ENCODE measurements at places on chromosomes 1 and 21. TPM values are rescaled to one million over a fixed set of nuclear protein-coding genes. Genes with fewer than 3 reads are reported as not detected.

- no peak for DNase-seq
Observed at GRCh38 chr1:119656410-119656955, 8.4 kb upstream of the ZNF697 start.

- DNase-seq: no peak
Observed at GRCh38 chr1:11558276-11558675, 79.3 kb downstream of the DISP3 start.

DNA sequence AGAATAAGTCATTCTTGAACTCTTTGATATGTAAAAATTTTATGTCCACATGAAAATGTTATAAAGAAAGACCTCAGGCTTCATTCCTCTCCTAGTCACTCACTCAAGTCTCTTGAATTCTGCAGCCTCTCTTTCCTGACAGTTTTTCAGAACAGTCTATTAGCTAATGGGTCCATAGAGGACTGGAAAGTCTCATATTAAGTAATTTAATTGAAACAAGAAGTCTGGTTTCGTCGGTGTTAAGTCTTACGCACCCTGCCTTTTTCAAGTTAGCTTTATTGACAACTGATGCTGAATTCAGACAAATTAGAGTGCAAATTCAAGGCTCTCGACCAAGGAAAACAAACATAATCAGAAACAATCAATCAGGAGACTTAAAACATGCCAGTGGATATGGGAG, 105.8 kb downstream of the GREM2 start:
- no peak for DNase-seq

DNA sequence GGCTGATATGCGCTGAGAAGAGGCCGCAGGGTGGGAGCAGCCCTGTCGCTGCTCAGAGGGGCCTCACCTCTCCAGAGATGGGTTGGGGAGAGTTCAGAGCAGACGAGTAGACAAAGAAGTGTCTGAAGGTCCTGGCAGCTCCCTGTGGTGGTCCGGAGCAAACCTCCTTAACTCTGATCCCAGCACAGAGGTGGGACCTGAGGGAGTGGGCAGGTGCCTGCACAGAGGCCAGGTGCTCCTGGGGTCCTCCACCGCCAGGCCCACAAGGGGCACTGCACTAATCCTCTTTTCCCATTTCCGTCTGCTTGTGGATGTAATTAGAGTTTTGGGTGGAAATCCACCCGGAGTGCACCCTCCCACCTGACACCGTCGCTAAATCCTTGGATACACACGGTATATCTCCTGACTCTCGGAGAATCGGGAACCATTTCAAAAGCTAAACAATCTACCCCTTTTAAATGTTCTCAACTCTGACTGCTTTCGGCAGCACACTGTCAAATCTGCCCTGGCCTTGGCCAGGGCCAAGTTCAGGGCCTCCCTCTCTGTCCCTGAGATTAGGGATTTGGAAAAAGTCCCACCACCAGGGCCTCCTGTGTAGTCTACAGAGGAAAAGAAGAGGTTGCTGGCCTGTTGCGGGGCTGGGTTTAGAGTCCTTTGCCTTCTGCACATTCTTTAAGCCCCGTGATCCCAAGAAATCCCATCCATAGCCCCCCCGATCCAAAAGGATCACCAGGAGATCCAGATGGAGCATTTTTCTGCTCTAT, 22.4 kb downstream of the CASZ1 start:
- no peak for DNase-seq

- DNase-seq: peak; percentile 45
Observed at GRCh38 chr21:38126666-38127303, 130.0 kb upstream of the KCNJ15 start.

OR2L13 gene
- not detected for polyA plus RNA-seq

MMP23B gene
- polyA plus RNA-seq: 1.6 TPM

Data from small intestine (tissue), 16 donors.